IPS DF 19.7 (cell line): ENCODE measurements at places on chromosomes 16 and 17.
A peak's percentile ranks its signal among the peaks of the same experiment; 100 is the strongest.

DNA sequence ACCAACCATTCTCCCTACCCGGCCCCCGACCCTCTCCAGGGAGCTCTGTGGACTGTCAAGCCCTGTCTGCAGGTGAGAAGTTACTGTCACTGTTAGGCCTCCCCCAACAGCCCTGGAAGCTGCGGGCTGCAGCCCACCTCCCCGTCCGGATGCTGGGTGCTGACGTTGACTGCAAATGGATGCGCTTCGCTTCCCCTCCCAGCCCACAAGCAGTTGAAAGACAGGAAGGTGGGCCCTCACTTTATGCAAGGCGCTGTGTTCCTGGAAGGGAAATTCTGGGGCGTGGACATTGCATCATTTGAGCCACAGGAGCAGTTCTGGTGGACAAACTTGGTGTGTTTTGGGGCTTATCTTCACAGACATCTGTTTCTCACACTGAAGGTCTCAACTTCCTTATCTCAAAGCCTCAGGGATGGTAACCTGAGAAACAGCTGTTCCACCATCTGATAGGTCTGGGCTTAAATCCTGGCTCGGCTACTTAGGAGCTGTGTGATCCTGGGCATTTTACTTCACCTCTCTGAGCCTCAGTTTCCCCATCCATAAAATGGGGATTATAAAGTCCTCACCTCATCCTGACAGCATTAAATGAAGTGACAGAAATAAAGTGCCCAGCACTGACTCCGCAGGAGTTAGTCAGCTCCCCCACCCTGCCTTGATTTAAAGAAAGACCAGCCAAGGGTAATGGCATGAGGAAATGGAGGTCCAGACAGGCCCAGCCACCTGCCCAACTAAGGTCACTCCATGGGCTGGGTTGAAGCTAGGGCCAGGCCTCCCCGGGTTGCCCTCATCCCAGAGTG is 4.6 kb upstream of the DRC7 start:
- DNase-seq: no peak

GRCh38 chr17:28712032-28712704 is 480 bp upstream of the PROCA1 start:
- DNase-seq: no peak

- no peak for DNase-seq
Observed at GRCh38 chr17:39107155-39107554, 44.3 kb downstream of the PLXDC1 start.

DNA sequence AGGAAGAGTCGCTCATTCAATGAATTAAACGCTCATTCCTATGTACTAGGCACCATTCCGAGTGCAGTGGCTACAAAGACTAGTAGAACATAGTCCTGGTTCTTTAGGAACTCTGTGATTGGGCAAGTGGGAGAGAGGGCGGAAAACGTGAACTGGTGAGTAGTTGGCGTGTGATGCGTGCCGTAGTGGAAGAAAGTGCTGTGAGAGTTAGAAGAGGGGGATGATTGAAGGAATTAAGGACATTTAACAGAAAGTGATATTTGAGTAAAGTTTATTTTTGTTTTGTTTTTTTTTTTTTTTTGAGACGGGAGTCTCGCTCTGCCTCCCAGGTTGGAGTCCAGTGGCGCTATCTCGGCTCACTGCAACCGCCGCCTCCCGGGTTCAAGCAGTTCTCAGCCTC is 7.9 kb upstream of the SLFN14 start:
- no peak for DNase-seq

GRCh38 chr16:83532634-83533033 is 275.1 kb upstream of the HSBP1 start:
- no peak for DNase-seq

DNA sequence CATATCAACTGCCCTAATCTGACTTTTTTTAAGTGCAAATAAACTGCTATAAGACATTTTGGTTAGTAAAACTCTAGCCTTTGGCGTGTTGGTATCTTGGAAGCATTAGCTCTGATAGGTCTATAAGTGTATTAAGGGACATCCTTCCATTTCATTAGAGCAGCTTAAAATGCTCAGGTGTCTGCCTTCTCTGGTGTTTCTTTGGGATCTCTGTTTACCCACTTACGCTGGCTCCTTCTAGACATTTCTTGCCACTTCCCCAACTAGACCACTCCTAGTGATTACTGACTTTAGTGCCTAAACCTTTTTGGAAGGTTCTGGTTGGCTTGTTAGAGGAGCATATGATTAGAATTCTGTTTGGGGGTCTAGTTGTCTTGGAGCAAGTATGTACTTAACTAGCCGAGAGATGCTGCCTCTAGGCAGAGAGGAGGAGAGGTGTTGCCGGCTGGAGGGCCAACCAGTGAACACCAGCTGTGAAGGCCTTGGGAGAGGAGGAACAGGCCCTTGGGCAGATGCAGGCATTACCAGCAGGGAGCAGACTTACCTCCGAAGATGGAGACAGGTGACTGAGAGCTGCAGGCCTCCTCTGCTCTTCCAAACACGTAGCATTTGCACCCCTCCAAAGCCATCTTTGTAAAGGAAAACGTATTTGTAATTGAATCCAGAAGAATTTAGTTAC is 15.2 kb upstream of the CLEC18C start:
- peak; percentile 2 for DNase-seq

DNA sequence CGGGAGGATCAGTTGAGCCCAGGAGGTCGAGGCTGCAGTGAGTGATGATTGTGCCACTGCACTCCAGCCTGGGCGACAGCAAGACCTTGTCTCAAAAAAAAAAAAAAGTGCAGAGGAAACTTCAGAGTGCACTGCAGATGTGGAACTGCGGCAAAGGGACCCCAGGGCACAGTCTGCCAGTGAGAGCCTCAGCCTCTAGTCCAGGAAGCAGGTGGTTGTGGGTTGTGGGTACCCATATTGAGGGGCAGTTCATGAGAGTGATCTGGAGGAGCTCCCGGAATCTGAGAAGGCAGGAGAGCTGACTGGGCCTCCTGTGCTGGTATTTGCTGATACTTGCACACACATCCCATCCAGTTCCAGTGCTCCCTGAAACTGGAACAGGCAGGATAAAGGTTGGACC is 13.1 kb downstream of the FOXN1 start:
- no peak for DNase-seq
